Osteocyte (in vitro differentiated cells): ENCODE measurements at places on chromosomes 1 and 21. TPM values are rescaled to one million over a fixed set of nuclear protein-coding genes. Genes with fewer than 3 reads are reported as not detected.

Gene GSTM1
- total RNA-seq: 6.4 and 7.8 TPM in 2 replicates

Gene LCE1D
- total RNA-seq: not detected in 2 replicates

- DNase-seq: no peak
Observed at GRCh38 chr1:157213836-157214235, 75.6 kb upstream of the ETV3 start.

GRCh38 chr1:41591891-41592290, 107.4 kb upstream of the EDN2 start:
- DNase-seq: peak; percentile 69

DNA sequence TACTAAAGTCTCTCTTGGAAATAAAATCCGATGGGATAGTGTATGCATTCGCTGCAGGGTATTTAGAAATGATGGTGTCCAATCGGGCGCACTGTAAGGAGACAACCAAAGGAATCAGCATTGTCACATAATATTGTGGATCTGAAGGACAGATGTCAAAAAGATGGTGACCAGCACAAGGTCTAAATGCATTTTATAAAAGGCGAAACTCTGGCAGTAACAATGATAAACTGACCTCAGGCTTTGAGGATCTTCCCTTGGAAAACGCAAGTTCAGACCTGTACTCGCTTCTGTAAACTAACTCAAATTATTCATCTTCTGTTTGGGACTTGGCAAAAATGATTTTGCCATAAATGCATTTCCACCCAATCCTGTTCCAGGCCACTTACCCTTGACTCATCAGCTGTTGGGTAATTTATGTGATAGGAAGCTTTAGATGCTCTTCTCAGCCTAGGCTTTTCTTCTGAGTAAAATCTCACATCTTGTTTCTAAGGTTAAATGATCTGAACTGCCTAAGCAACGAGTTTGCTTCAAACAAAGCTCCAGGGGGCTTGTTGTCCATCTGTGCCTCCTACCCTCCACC, 33.8 kb downstream of the STPG1 start:
- peak; percentile 6 for DNase-seq

DNA sequence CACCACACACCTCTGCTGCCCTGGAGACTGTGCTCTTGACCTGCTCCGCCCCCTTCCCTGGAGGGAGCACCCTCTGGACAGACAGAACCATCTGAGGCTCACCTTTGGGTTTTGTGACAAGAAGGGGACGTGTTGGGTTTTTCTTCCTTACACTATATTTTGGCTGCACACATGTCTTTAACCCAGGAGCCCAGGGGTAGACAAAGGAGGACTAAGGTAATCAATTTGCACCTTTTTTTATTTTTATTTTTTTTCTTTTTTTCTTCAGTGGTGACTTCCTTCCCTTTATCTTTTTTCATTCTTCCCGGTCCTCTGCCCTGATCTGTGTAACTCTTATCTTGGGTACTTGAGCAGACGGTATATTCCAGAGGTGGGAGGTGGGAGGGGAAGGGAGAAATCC, 8.5 kb upstream of the TXLNA start:
- no peak for DNase-seq

GRCh38 chr1:215957663-215958062, 390.6 kb downstream of the KCTD3 start:
- DNase-seq: no peak

- no peak for DNase-seq
Observed at GRCh38 chr1:14655385-14655784, 56.9 kb downstream of the KAZN start.

DNA sequence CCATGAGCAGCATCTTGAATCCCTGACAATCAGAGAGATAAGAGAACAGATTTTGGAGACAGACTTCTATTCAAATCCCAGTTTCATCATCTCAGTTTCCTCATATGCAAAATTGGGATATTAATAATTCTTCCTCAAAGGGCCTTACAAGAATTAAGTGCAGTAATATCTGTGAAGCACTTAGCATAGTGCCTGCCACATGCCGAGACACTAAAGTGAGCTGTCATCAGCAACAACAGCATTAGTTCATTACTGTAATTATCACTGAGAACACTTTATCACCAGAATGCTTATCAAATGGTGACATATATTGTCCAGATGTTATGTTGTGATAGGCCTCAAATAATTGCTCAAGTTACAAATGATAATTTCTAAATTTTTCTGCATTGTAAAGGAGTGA, 922 bp upstream of the FCRLB start:
- DNase-seq: no peak

DNA sequence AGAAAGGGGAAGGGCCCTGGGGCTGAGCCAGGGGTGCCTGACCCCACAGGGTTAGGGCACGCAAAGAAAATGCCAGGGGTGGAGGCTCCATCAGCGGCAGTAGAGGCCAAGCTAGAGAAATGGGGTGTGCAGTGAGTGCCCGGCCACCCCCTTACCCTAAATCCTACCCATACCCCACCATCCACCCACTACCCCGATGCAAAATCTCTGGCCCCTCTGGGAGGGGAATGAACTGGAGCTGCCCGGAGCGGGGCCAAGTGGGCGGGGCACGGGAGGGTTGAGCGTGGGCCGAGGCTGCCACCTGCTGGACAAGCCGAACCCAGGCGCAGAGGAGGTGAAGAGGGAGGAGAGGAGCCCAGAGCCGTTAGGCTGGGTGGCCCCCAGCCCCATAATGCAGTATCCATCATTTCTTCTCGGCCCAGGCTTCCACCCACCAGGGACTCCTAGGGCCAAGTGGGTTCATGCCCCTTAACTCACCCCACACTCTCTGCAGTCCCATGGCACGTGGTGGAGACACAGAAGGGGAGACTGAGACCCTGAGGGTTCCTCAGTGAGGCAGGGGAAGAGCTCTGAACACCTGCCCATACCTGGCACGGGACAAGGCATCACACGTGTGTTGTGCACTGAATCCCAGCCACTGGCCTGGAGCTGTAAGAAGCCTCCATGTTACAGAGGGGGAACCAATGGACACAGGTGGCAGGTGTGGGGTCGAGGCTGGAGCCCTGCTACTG, 1.4 kb upstream of the C1QC start:
- peak; percentile 93 for DNase-seq

GRCh38 chr1:21385022-21385421, 54.9 kb upstream of the NBPF3 start:
- no peak for DNase-seq

DNA sequence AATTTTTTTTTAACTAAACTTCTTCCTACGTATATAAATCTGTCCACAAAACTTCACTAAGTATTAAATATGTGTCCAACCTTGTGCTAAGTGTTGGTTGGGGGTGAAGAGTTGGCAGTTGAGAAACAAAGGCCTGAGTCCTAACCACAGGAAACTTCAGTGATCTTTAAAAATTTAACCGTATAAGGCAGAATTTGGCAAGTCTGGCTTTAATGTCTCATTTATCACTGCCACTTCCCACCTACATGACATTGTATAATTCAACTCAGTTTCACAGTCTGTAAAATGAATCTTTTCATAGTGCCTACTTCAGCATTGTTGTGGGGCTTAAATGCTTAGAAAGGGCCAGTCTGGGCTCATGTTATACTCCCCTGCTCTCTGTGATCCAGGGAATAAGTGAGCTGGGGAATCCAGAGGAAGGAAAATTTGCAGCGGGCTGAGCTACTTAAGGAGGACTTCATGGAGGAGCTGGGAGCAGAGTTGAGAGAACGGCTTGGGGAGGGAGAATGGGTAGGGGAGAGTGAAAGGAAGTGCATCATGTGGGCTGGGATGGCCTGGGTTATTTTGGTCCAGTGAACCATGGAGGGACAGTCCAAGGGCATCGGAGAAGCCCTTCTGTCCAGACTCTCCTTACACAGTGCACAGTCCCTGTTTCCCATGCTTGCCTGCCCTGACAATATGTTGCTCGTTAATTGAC, 14.5 kb downstream of the IFNAR2 start:
- DNase-seq: peak; percentile 40

DNA sequence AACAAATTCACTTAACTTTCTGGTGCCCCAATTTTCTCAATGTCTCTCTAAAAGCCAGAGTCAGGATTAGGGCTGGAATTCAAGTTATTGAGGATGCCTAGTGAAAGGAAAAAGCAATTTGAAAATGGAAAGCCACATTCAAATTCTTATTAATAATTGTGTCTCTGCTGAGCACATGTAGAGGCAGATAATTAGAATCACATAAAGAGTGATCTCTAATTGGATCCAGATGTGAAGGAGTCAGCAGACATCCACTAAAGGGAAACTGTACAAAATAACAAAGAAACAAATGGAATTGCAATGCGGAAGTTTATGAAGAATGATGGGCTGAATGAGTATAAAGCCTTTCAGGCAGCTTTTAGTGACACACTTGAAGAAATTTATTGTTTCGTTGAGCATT, 482.6 kb downstream of the TTLL7 start:
- DNase-seq: no peak

- no peak for DNase-seq
Observed at GRCh38 chr1:22182715-22183114, 39.8 kb upstream of the WNT4 start.
